Right forelimb (tissue), 1 donor: ENCODE measurements at places on chromosomes 6 and 20.

- DNase-seq, result no peak
Measured at GRCh38 chr6:116027801-116028200, 32.9 kb downstream of the FRK start.

- no peak for DNase-seq
Measured at GRCh38 chr6:163496205-163496604, 81.7 kb downstream of the QKI start.

GRCh38 chr6:134666125-134666524 is 283.8 kb downstream of the ALDH8A1 start:
- DNase-seq, result no peak

- DNase-seq, result no peak
Measured at GRCh38 chr20:31758991-31759390, 19.9 kb downstream of the TPX2 start.

DNA sequence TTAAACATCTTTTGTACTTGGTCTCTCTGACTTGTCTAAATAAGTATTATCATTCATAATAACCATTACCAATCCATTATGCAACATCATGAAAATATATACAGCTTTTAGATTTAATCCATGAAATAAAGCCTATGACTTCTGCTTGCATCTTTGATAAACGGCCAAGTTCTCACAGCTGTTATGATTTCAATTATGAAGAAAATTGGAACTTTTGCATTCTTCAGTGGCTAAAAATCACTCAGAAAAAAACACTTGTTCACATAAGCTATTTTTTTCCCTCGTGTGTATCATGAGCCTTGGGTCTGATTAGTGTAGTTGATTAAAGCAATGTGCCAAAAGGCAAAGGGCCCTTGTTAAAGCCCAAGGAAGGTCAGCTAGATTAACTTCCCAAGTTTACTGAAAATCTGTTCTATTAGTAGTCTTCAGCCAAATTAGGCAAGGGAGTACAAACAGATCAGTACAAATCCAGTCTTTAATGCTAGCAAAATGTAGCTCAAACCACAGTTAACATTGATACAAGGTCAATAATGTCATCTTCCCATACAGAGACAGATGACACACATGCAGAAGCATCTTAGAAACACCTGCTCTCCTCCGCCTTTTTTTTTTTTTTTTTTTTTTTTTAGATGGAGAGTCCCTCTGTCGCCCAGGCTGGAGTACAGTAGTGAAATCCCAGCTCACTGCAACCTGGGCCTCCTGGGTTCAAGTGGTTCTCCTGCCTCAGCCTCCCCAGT is 69.9 kb downstream of the SGK1 start:
- DNase-seq, result no peak
